Effector CD4-positive, alpha-beta T cell (primary cell): ENCODE measurements at places on chromosomes 6 and 20.

GRCh38 chr20:59949911-59950310 is 8.3 kb upstream of the CDH26 start:
- DNase-seq = no peak

- no peak for DNase-seq
Observed at GRCh38 chr20:15320941-15321340, 983.5 kb upstream of the FLRT3 start.

DNA sequence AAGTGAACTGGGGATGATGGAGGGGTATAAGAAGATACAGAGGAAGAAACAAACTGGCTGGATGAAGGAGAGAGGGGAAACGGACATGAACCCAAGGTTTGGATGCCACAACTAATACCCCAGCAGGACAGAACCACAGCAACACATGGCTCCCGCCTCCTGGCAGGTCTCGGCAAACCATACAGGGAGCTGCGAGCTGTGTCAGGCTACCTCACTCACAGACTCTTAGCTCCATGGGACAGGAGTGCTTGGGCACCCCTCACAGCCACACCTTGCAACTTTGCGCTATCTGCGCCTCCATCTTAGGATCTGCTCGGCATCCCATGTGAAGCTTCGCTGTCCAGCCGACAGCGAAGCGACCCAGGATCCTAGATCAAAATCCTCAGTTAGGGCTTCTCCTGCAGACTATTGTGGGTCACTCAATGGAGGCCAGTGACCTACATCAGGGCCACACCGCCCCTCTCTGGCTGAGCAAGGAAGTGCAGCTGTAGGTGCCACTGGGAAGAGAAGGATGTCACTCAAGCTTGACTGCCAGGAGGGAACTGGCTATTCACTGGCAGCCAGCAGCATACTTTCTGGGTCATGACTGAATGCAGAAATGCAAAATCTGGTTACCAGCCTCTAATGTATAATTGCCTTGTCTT is 174.4 kb upstream of the RIN2 start:
- DNase-seq = no peak

GRCh38 chr20:3647473-3647872 is 15.7 kb downstream of the GFRA4 start:
- no peak for DNase-seq

GRCh38 chr20:45545754-45546453 is 1.3 kb downstream of the EPPIN start:
- no peak for DNase-seq

DNA sequence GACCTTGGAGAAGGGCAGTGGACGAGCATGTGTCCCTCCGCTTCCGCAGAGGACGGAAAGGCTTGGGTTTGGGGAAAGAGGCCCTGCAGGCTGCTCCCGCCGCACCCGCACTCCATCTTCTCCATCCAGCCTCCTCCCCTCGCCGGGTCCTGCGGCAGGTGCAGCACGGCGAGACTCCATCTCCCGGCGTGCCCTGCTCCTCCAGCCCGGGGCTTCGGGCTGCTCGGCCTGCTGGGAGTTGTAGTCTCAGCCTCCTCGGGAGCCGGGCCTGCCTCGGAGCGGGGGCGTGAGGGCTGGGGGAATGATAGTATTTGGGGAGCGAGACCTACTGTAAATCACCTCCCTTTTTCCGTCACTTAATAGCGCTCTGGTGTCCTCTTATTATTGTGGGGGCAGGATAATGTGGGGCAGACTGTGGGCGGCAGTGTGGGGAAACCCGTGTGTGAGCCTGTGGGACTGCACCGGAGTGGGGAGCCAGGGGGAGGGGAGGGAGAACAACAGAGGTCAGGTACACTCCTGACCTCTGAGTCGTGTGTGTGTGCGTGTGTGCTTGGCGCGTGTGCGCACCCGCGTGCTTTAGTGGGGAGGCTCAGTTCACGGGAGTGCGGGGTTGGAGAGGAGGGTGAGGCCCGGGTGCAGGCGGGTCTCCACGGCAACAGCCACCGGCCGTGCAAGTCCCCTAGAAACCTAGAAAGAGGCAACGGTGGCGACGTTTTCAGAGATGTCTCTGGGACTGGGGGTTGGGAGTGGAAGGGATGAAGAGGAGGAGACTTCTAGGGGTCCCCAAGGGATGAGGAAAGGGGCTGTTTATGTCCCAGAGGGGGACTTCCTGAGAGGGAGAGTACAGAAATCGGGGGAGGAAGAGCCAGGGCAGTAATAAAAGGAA is 4.1 kb downstream of the TTBK1 start:
- DNase-seq = peak; percentile 76

DNA sequence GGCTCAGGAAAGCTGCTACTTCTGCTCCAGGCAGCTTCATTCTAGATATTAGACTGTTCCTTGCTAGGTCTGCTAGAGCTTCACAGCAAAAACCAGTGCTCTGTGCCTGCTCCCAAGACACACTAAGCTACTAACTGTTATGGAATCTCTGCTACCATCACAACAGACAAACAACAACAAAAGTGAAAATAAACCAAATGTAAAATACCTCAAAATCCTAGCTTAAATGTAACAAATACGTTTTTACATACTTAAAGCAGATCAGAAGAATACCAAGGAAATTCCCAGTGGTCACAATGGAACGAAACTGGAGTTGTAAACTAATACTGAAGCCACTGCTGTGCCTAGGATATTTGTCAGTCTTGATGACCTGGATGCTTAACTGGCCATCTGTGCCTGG is 84.6 kb upstream of the EZR start:
- no peak for DNase-seq

DNA sequence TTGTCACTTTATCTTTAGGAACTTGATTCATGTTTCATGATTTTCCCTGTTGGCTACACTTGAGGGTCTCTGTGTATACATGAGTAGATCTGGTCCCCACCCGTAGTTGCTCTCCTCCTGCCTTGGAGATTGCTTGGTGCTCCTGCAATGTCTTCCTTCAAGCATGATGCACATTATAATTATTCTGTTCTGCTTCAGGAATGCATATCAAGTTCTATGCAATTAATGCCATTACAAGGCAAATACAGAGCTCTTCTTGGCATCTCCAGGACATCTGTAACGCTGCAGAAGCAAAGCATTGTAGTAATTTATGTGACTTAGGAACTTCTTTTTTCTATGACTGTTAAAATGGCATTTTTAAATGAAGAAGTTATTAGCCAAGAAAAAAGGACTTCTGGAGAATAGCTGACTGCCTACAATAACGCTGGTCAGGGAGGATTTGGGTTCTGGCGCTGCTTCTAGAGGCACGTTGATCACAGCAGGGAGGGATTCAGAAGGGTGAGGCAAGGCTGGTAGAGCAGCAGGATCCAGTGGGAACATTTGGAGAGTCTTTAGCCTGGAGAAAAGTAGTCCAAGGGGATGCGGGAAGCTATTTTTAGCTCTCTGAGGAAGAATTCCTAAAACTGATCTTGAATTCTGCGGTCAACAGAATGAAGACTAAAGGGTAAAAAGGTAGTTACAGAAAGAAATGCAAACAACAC is 203.6 kb downstream of the PLCB1 start:
- DNase-seq = no peak

GRCh38 chr6:150966786-150967185 is 101.3 kb downstream of the MTHFD1L start:
- no peak for DNase-seq

GRCh38 chr6:139625998-139626975 is 251.8 kb upstream of the CITED2 start:
- no peak for DNase-seq

DNA sequence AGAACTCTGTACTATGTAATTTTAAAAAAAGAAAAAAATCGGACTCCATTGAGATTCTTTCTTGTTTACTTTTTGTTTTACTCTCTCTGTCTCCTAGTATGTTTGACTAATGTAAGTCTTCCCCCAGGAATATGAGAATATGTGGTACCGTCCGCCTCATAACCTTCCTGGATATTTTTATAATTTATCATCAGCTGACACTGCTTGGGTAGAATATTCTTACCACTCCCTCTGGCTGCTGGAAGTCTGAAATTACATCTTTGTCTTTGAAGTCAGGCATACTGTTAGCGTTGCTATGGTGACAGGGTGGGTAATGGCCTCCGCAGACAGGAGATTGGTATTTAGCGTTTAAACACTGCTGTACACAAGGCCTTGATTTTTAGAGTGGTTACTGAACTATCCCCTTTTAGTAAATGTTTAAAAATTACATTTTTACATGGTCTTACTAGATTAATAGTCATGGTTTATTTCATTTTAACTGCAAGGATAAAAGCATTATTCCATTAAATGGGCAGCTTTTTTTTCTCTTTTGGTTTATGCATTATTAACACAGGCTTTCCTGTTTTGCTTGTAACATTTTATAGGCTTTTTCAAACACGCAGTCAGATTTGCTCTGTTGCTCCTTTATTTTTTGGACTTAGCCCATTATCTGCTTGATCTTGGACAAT is 176.4 kb downstream of the ARID1B start:
- peak; percentile 38 for DNase-seq

GRCh38 chr20:63974402-63975200 is 4.8 kb downstream of the SAMD10 start:
- no peak for DNase-seq

- DNase-seq = no peak
Observed at GRCh38 chr6:169183233-169183632, 70.4 kb downstream of the THBS2 start.

DNA sequence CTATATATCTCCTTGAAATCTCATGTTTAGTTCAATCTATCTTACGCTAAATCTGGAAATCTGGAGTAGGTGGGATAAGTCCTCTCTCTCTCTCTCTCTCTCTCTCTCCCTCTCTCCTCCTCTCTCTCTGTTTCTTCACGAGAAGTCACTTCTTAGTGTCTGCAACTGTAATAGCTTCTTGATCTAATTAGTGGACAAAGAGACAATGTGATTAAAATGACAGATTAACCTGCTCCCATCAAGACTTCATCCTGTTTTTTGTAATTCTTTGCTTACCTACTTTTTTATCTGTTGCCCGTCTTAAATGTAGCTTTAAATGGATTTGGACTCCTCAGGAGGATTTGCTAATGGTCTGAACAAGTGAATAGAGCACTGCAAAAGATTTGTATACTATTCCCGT is 2.5 kb upstream of the FYN start:
- no peak for DNase-seq

DNA sequence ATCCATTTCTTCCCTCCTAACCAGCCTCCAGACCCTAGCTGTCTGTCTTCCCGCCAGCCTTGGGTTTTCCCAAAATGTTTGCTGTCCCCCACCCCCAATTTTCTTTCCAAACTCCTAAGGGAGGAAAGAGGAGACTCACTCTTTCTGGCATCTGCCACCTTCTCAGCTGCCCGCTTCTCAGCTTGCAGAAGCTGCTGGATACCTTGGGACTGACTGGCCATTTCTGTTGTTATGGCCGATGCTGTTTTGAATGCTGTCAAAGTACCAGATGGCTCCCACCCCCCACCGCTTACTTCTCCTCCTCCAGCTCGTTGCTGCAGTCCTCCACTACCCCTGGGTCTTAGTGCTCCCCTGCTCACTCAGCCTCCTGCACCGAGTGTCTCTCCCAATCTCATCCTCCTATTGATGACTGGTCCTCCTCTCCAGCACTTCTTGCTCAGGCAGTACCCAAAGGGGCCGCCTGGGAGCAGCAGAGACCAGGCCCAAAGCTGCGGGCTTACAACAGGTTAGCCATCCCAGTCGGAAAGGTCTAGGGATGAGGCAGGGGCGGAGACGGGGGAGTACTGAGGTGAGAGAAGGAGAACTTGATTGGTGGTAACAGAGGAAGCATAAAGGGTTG is at the start of gene ATP6V1G2:
ATP6V1G2 (minus strand) TSS at position 270 of the 619 bp plus-strand sequence; CDS start at position 221, 49 bp downstream.
- DNase-seq = peak; percentile 75

- no peak for DNase-seq
Observed at GRCh38 chr20:16451982-16452381, 121.3 kb downstream of the KIF16B start.

DNA sequence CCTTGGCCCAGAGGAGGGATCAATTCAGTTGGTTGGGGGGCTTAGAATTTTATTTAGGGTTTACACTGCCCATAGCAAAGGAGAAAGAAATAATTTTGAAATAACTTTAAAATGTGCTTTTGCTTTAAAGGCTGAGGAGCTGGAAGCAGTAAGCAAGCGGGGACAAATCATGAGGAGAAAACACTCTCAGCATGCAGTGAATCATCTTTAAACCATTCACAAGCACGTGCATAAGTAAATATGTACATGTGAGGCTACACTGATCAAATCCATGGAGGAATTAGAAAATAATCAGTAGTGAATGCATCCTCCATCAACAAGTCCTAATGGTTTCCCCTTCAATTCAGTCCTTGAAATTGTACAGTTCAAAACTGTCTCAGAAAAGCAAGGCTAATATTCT is 181.0 kb downstream of the MTFR2 start:
- no peak for DNase-seq

- DNase-seq = no peak
Observed at GRCh38 chr6:2441601-2442475, 196.4 kb upstream of the GMDS start.

- DNase-seq = no peak
Observed at GRCh38 chr20:50306478-50307423, 116.1 kb downstream of the CEBPB start.

- DNase-seq = no peak
Observed at GRCh38 chr6:35319346-35320030, 21.9 kb downstream of the DEF6 start.

DNA sequence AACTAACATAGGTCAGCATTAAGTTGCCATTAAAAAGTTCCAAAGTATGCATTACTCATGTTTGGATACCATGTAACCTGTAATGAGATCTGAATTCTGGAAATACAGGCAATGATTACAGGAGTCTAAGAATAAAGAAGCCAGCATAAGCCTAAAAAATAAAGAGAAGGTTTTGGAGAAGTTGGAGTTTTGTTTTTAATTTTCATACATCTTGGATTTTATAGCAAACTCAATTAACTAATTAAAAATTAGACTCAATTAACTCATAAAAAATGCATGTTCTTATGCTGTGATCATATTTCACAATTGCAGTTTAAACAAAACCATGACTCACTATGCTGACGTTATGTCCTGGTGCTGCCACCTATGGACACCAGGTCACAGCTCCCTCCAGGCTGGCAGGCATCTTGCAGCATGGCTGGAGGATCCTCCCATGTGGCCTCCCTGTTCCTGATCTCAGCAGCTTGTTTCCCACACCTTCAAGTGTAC is 648.8 kb upstream of the AGPAT4 start:
- no peak for DNase-seq

- DNase-seq = no peak
Observed at GRCh38 chr6:148285205-148285604, 57.4 kb upstream of the SASH1 start.

DNA sequence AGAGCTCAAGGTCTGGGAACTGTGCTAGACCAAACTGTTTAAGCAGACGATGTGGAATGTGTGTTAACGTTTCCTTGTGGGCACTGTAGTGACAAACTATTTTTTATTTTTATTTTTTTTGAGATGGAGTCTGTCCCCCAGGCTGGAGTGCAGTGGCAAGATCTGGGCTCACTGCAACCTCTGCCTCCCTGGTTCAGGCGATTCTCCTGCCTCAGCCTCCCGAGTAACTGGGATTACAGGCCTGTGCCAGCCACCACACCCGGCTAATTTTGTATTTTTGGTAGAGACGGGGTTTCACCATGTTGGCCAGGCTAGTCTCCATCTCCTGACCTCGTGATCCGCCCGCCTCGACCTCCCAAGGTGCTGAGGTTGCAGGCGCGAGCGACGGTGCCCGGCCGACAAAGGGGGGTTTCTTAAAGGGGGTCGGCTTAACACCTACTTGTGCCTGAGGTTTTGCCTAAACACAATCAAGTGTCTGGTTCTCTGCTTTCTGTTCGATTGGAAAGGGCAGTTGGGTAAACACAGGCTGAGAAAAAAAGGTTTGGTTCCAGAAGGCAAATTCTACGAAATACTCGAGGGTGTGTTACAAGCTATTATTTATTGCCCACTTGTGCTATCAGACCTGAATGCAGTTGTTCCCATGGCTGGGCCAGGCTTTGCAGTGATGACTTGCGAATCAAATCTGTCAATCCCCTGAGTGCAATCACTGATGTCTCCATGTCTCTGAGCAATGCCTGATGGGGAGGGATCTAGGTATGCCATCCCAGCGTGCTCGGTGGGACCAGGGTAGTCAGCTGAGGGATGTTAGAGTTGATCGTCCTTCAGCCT is 1.3 kb downstream of the NOP56 start:
- no peak for DNase-seq
